ENCODE measurements at places on chromosomes 2 and 18. TPM values are rescaled to one million over a fixed set of nuclear protein-coding genes. Genes with fewer than 3 reads are reported as not detected.

Gene CRACDL
- 23.4 TPM for total RNA-seq

Gene MEP1B
- total RNA-seq, result not detected

Gene NR4A2
- total RNA-seq, result 8.1 TPM

Gene RGPD3
- total RNA-seq, result 1.00 TPM

GRCh38 chr2:76870011-76870410 is 652.2 kb downstream of the LRRTM4 start:
- DNase-seq, result no peak
- no peak overlapping the region for H3K27ac ChIP-seq
- no peaks in the 10 kb centered on the region for H3K4me1 ChIP-seq
- H3K36me3 ChIP-seq, result no peaks in the 10 kb centered on the region
- H3K4me3 ChIP-seq, result no peak overlapping the region

- no peaks in the 10 kb centered on the region for H3K4me1 ChIP-seq
- no peak overlapping the region for H3K27ac ChIP-seq
These were observed 203.8 kb downstream of the RDH14 start for GRCh38 chr2:18356676-18357075.

DNA sequence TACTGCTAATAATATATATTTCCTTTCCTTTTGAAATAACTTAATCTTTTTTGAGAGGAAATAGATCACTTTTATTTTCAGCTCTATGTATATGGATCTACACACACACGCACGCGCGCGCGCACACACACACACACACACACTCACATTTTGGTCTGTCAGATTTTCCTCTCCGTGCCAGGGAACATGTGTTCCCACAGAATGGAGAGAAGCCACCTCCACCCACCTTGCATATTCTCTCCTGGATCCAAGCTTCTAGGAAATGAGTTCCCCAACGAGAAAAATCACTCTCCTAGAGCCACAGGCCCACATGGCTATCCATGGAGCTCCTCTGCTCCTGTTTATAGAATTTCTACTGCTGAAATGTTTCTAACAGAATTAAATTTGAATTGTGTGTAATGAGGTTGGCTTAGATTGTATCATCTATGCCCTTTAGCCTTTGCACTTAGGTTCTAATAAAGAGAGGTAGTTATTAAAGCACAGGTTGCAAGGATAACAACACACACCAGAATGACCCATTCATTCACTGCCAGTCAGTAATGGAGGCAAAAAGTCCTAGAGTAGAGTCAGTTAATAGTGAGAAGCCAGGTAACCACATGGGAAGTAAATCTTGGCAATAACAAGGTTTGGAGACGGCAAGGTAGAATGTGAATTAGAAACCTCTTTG is 19.7 kb downstream of the IFIH1 start:
- no peak for DNase-seq
- H3K4me1 ChIP-seq, result no peaks in the 10 kb centered on the region
- no peak overlapping the region for H3K4me3 ChIP-seq
- H3K27ac ChIP-seq, result no peak overlapping the region
- peaks cover 12% of the 10 kb centered on the region for H3K36me3 ChIP-seq

GRCh38 chr18:74400813-74401212 is 56.3 kb downstream of the DIPK1C start:
- no peak overlapping the region for H3K4me3 ChIP-seq
- peaks cover 30% of the 10 kb centered on the region for H3K4me1 ChIP-seq
- H3K27me3 ChIP-seq, result no peaks in the 10 kb centered on the region
- no peaks in the 10 kb centered on the region for H3K36me3 ChIP-seq

- DNase-seq, result no peak
- H3K4me3 ChIP-seq, result no peak overlapping the region
- H3K4me1 ChIP-seq, result no peaks in the 10 kb centered on the region
- H3K27ac ChIP-seq, result no peak overlapping the region
- H3K27me3 ChIP-seq, result no peaks in the 10 kb centered on the region
These were observed 326.4 kb downstream of the NR4A2 start for GRCh38 chr2:156005999-156006712.

Data from upper lobe of left lung (tissue), 6 donors.